NCI-H2081 (cell line): ENCODE measurements at places on chromosomes 7 and 10.

GRCh38 chr7:117137868-117138267 is 184.6 kb downstream of the ST7 start:
- DNase-seq: no peak

- DNase-seq: no peak
These were observed 3.9 kb downstream of the HIP1 start for GRCh38 chr7:75734586-75735458.

- DNase-seq: no peak
These were observed 89.9 kb downstream of the SND1 start for GRCh38 chr7:127741764-127742375.

DNA sequence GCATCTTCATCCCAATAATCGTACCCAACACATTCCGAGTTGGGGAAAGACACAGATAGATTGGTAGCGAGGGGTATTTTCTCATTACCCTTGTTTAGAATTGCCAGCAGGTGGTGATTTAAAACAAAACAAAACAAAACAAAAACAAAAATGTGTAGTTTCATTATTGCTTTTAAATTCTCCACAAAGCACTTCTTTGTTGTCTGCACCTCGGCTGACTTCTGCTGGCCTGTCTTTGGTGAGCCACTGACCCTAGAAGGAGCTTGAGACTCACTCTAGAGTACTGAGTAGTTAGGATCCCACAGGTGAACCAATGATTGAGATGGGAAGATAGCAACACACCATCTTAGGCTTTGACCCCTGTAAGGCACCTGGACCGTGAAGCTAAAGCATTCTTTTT is 105.4 kb upstream of the BET1 start:
- DNase-seq: no peak

DNA sequence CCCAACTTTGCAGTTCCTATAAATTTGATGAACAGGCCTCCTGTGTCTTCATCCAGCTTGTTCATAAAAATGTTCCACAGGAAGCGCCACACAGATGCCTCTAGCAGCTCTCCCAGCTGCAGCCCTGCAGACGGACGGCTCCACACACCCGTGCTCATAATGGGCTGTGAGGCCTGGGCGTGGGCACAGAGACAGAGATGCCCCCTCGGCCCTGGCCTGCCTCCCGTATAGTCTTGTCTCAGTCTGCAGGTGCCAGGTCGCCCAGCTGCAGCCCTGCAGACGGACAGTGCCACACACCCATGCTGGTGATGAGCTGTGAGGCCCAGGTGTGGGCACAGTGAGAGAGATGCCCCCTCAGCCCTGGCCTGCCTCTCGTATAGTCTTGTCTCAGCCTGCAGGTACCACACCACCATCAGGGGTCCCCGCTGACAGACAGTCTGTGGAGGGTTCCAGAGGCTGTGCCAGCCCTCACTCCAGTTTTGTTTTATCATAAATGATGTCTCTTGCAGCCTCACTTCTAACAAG is 189.9 kb downstream of the TCERG1L start:
- no peak for DNase-seq

DNA sequence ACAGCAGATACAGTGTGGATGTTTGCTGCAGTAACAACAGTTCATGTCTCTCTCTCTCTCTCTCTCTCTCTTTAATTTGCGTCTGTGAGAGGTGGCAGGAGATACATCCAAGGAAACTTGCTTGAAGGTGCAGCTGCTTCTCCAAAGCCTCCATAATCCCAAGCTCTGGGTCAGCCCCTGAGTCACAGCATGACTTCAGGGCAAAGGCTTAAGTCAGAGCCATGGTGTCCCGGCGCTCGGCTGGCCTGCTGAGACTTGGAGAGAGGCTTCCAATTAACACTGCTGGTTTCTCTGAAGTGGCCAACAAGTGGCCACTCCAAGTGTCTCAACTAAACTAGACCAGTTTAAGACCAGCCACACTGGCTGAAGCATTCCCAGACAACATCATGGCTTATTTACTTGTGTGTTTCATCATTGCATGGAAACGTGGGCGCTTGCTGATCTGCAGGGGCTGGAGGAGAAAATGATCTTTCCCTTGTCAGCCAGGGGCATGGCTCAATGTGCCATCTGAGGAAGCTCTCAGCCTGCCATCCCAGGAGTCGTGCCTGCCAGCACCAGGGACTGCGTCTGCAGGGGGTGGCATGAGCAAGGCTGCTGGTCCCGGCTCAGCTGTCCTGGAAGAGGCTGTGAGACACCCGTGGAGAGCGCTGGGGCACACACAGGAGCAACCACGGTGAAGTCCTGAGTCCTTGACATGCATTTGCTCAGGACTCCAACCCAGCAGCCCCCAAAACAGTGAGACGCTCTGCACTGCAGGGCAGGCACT is 254.2 kb downstream of the COBL start:
- no peak for DNase-seq

- DNase-seq: peak; percentile 58
These were observed 49.5 kb upstream of the ZPBP start for GRCh38 chr7:50142425-50143017.

DNA sequence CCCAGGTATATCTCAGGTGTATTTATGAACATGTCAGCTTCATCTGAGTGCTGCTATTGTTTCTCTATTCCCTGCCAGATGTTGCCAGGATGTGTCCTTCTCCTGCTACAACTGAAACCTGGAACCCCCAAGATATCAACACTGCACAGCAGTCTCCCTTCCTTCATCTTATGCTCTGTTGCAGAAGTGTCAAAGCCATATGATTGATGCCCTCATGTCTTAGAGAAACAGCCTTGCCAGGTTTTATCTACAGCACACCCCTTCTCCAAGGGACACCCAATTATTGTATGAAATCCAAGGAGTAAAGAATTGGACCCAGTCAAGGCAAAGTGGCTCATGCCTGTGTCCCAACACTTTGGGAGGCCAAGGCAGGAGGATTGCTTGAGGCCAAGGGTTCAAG is 60.5 kb upstream of the GHITM start:
- no peak for DNase-seq

DNA sequence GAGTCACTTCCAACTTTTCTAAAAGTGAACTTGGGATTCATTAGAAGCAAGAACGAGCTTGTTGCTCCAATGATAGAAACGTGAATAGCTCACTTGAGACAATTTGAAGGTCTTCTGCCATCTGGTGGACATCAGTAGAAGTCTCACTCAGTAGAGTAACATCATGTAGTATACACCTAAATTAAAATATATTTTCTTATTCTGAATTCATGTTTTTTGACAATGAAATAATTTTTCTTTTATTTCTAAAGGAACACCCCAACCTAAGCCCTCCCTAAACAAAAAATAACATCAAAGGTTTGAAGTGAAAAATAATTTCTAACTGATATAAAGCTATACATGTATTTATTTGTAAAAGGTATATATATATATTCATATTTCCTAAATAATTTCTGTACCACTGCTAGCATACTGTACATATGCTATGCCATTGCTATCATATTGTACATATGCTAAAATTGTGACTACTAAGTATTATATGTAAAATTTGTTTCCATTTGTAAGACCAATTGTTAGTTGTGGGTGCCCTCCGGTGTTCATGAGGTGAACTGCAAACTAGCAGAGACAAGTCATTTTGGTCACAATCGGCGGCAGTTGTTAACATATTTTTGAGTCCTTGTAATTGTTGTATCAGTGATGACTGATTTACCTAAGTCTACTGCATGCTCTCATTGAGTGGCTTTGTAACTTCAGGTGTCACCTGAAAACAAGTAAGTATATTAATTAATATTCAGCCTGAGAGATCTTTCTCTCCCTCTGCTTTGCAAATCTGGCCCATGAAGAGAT is 121.9 kb downstream of the PTPRZ1 start:
- peak; percentile 85 for DNase-seq

GRCh38 chr10:132175907-132176581 is 10.7 kb upstream of the DPYSL4 start:
- DNase-seq: no peak

GRCh38 chr7:50742401-50742800 is 40.3 kb downstream of the GRB10 start:
- DNase-seq: no peak

GRCh38 chr10:112896722-112897121 is 53.3 kb upstream of the TCF7L2 start:
- no peak for DNase-seq

DNA sequence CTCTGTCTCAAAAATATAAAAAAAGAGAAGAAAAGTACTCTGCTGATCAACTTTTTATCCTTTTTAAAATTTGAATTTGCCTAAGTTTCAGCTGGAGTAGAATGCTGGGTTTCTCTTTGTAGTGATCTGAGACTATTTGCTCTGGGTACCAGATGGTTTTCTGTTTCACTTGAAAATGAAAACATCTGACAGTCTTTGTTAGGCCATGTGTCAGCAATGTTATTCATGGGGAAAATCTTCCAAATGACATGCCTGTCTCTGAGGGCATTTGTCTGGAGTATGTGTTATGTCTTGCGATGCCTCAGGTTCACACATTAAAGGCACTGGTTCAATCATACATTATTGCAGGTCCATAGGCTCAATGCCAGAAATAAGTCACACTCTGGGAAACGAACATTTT is 175.3 kb upstream of the TMEM229A start:
- no peak for DNase-seq

- DNase-seq: no peak
These were observed 16.3 kb upstream of the SIRT1 start for GRCh38 chr10:67868132-67868531.

DNA sequence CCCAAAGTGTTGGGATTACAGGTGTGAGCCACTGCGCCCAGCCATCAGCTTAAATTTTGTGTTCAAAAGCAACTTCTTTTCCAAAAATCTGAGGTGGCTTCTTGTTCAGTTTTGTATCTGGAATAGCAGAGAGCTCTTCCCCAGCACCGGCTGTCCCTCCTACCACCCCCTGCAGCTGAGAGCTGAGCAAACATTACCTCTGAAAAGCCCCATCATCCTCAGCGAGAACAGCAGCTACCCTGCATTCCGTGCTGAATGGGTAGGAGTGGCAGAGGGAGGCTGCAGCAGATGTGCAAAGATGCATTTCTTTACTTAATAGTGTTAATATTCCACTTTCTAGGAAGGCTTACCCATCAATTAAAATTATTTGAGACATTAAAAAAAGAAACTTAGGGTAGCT is 31.8 kb downstream of the CCM2 start:
- DNase-seq: peak; percentile 73

GRCh38 chr7:116810267-116811116 is 51.9 kb upstream of the CAPZA2 start:
- no peak for DNase-seq

DNA sequence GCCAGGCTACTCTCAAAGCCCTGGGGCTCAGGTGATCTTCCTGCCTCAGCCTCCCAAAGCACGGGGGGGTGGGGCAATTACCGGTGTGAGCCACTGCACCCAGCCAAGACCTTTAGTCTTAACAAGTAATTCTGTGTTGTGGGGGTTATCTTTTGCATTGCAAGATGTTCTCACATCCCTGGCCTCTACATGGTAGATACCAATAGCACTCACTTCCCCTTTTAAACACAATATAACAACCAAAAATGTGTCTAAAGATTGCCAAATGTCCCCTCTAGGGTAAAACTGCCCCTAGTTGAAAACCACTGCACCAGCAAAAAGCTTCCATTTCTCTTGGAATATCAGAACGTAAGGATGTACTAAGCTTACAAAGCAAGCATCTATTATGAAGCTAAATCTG is 225.0 kb downstream of the CTNNA3 start:
- no peak for DNase-seq

DNA sequence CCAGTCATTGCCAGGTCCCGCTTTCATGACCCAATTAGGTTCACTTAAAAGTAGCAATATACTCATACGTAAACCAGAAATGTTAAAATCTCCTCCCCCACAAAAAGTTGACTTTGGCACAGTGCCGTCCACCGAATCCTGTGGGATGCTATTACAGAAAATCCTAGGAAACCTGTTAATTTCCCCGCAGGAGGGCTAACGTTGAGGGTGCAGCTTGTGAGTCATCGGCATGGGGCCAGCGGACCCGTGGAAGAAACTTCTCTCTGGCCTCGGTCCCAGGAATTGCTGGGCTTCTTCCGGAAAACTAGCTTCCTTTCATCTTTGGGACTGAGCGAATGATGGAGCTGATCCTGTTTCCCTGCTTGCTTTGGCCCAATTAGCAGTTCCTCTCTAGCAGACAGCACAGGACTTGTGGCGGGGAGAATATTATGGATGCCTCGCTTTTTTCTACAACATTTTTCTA is 13.5 kb downstream of the CRYGN start:
- no peak for DNase-seq

DNA sequence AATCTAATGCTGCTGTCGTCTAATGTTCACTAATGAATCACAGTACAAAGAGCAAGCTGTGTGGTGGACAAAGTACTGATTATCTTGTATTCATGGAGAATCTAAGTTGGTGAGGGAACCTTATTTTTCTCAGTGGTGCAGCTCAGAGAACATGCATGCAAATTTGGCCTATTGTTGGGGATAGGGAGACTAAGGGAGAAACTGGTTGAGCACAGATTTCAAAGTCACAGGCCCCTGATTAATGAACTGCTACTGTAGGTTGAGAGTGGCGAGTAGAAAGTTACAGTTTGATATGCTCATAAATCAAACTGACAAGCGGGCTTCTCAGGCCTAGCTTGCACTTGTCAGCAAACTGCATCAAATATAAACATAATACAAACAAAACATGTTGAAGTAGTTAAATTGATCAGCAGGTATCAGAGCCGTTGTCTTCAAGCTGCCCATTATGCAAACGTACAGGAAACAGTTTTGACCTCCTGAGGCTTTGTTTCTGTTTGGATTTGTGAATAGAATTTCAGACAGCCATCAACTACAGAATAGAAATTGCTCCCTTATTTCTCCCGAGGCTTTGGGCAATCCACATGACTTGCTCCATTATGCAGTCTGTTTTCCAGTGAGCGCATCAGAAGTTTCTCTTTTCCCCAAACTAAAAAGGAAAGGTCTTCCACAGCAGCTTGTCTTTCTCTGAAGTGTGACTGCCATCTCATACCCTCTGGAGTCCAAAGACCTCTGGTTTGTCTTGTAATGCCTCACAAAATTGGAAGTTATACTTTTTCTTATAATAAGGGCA is 215.8 kb downstream of the FOXP2 start:
- DNase-seq: peak; percentile 50

GRCh38 chr10:13080643-13081042 is 19.3 kb upstream of the OPTN start:
- no peak for DNase-seq

GRCh38 chr7:143850682-143851081 is 51.3 kb downstream of the TCAF1 start:
- DNase-seq: no peak

- DNase-seq: no peak
These were observed 350.0 kb downstream of the PLXNA4 start for GRCh38 chr7:132226046-132226956.

- no peak for DNase-seq
These were observed 171.9 kb downstream of the EBF3 start for GRCh38 chr10:129792141-129792540.

DNA sequence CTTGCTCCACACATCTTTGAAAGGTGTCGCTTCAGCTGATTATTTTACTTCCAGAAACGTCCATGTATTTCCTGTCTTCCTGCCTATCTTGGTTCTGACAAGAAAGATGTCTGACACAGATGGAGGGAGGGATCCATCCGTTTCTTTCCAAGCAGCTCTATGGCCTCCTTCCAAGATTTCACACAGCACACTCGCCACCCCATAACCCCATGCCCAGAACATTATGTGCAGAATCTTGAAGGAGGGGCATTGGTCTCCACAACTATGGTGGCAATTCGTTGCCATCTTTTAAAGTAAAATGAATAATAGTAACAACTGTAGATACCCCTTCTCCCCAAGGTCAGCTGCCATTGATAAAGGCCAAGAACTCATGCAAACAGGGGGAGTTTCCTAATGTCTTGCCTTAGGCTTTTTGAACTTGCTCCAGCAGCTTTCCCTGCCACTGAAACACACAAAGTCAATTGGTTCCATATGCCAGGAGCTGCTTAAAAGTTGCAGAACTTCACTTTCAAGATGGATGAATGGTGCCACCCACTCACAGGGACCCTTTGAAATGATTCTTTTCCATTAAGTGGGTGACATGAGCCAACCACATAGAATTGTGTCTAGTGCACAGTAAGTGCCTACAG is 60.0 kb downstream of the VSTM4 start:
- DNase-seq: no peak
